Amniotic stem cell (primary cell): ENCODE measurements at places on chromosomes 11 and 22.

DNA sequence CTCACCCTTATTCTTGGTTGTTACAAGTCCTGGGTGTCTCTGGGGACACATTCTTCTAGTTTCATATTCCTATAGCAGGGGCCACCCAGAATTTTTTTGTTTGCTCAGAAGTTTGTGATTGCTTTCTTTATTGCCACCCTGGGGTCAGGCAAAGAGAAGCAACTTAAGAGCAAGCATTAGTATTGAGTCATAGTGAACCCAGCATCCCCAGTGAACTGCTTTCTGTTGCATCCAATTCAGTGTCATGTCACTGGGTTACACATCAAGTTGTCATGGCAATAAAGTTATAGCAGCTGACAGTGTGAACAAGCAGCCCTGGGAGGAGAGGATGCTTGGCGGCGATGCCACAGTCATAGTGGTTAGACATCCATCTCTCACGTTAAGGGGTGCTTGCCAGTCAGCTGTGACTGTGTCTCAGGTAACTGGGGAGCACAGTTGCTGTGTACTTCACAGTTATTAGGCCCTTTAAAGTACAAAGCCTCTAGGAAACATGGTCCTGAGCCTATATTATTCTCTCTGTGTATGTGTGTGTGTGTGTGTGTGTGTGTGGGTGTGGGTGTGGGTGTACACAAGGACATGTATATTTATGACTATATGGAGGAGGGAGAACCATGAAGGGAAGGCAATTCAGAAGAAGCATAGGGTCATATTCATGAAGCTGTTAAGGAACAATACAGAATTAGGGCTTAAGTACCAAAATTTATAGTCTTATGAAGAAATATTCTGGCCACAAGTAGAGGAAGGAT lies 52.5 kb downstream of the TRIM44 start:
- no peak for DNase-seq

GRCh38 chr11:110921742-110922521 lies 209.7 kb upstream of the ARHGAP20 start:
- no peak for DNase-seq

DNA sequence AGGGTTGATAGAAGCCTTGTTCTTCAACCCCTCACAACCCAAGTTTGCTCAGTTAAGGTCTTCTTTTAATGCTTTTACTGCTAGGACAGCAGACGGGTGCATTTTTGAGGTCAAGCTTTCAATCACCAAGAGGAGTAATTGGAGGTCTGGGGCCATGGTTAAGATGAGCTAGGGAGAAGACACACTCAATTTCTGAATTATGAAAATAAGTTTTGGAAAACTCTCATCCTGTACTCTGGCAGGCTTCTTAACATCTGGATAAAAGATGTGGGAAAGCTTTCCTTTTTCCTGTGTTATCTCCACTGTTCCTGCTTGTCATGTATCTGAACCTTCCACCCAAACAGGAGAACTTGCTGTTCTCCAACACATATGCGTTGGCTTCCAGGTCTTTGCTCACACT lies 9.7 kb downstream of the ABTB2 start:
- no peak for DNase-seq

DNA sequence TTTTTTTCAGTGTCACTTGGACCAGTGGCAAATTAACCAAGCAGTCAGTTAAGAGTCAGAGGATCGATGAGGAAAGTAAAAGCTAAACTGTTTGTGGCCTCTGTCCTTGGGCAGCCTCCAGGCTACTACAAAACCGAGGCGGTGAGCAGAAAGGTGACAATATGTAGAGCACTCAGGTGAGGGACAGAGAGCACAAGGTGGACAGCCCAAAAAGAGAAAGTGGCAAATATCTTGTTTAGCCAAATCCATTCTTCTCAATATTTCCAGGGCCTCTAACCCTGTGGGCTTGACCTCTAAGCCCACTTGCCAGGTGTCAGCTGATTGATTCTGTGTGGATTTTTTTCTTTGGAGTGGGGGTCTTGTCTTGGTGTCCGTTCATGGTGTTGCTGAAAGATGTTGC lies 4202.2 kb upstream of the OR11H1 start:
- no peak for DNase-seq

- no peak for DNase-seq
These were observed 520.7 kb upstream of the B3GAT1 start for GRCh38 chr11:134932761-134933160.

- DNase-seq: no peak
These were observed 70.7 kb downstream of the ARFGAP2 start for GRCh38 chr11:47105974-47106373.

GRCh38 chr11:124961972-124962609 lies 8.1 kb downstream of the CCDC15 start:
- peak; percentile 54 for DNase-seq

DNA sequence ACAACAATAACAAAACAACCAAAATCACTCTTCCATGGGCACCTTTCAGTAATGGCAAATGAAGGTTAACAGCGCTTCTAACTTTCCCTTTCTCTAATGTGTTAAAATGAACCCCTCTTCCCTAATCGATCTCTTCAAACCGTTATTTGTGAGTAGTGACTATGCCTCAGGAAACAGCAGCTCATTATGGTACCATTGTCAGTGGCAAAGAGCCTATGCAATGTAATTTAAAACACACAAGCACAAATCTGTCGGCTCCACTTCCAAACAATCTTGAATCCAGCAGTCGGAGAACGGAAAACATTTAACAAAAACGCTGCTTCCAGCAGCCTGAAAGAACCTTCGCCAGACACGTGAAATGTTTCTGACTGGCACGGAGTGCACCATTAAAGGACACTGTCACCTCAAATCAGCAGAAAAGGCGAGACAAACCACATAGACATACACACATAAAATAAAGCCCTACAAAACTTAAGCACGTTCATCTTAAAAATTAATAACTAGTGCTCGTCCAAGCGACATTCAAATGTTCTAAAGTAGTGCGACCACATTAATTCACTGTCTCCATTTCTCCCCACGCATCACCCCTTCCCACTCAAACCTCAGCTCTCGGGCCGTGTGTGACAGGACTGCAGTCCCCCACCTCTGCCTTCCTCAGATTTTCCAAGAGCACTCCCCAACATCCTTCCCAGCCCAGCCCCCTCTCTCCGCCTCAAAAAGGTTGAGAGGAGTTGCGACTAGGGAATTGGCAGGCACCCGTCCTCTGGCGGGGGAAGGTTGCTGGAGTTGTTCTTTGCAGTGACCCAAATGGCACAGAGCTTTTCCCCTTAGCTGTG lies 748 bp downstream of the RAB30 start:
- peak; percentile 21 for DNase-seq

DNA sequence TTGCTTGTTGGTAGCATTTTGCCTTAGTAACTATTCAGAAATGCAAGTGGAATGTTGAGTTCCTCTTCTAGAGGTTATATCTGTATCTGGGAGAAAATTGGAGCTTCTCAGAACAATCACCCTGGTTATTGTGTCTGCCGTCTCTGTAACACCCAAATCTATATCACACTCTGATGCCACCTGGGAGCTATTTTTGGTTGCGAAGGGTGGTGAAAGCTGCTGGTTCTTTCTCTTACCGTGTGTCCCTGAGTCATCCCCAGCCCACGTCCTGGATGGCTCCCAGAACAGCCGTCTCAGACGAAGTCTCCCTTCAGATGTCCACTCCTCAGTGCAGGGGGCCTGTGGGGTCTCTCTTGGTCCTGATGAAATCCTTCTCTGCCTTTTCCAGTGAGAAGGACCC lies 83.5 kb downstream of the C22orf31 start:
- DNase-seq: no peak

DNA sequence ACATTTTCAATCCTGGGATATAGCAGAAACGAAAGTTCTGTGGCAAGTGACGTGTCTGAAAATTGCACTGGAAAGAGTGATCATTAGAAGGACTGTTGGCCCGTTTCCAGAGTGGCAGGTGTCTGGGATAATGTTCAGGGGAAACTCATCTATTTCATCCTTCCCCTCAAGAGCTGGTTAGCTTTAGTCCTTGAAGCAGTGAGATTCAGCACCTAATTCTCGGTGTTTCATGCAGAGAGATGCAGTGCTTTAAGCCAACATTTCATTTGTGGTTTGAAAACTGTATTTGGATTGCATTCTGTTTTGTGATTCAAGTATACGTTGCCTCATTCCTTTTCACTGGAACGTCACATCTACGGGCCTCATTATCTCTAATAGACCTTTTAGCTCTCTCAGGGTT lies 205.0 kb upstream of the RAG2 start:
- DNase-seq: no peak

DNA sequence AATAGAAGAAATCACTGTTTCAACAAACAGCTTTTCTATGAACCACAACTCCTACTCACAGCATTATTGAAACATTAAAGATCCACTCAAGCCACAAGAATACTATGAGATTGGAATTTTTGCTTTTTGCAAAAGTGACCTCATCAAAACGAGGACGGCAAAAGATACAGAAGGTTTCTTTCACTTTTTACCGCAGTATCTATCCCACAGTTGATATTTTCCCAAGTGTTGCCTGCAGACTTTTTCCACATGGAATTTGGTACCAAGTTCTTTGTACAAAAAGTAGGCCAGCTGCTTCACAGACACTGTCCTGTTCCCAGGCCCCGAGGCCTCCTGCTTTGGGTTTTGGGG lies 204.0 kb downstream of the TBC1D22A start:
- no peak for DNase-seq

- DNase-seq: no peak
These were observed 1.6 kb upstream of the ZNF280A start for GRCh38 chr22:22521631-22522030.

GRCh38 chr11:73267906-73268540 lies 4.1 kb upstream of the P2RY6 start:
- no peak for DNase-seq

GRCh38 chr11:783581-784015 lies 6.3 kb downstream of the CEND1 start:
- DNase-seq: peak; percentile 91

DNA sequence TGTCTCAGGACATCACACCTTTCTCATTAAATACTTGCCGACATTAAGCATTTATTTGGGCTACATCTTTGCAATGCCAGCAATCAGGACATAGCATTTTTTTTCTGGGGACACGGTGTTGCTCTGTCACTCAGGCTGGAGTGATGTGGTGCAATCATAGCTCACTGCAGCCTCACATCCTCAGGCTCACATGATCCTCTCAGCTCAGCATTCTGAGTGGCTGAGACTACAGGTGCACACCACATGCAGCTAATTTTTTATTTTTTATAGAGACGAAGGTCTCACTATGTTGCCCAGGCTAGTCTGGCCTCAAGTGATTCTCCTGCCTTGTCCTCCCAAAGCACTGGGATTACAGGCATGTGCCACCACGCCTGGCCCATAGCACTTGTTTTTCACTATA lies 21.6 kb downstream of the OR9G1 start:
- DNase-seq: no peak

GRCh38 chr11:9250139-9250582 lies 15.0 kb downstream of the DENND5A start:
- DNase-seq: no peak

DNA sequence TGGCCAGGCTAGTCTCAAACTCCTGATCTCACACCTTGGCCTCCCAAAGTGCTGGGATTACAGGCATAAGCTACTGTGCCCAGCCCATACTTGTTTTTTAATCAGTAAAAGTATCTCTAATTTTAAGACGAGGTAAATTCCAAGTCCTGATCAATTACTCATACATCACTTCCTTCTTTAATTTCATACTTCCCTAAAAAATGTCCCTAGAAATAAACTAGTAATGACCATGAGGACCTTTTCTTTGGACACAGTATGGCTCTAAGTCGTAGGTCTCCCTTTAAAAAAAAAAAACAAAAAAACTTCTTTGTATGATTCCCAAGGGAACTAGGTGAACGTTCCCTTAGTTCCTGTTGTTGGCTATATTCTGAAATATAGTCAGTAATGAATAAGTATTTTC lies 29.8 kb downstream of the NUP98 start:
- no peak for DNase-seq

- no peak for DNase-seq
These were observed 18.6 kb upstream of the NAP1L4 start for GRCh38 chr11:3010521-3011275.

- no peak for DNase-seq
These were observed 870.2 kb downstream of the BRD1 start for GRCh38 chr22:48957311-48957986.

GRCh38 chr11:8593455-8593854 lies 573 bp downstream of the STK33 start:
- no peak for DNase-seq

GRCh38 chr11:2791521-2792380 lies 92.0 kb upstream of the KCNQ1OT1 start:
- no peak for DNase-seq

GRCh38 chr11:103651341-103651998 lies 385.0 kb upstream of the DDI1 start:
- no peak for DNase-seq

- DNase-seq: no peak
These were observed 12.7 kb upstream of the C11orf91 start for GRCh38 chr11:33713151-33713855.

- no peak for DNase-seq
These were observed 13.2 kb downstream of the MYH9 start for GRCh38 chr22:36374603-36375024.

GRCh38 chr11:122202951-122203456 lies 87.0 kb upstream of the BLID start:
- DNase-seq: no peak

GRCh38 chr11:27524155-27524554 lies 17.6 kb upstream of the LIN7C start:
- DNase-seq: no peak

GRCh38 chr22:31943206-31943977 lies 943 bp upstream of the YWHAH start:
- no peak for DNase-seq

GRCh38 chr11:68843052-68843561 lies 1.4 kb upstream of the CPT1A start:
- no peak for DNase-seq

- no peak for DNase-seq
These were observed 1.2 kb downstream of the RAG2 start for GRCh38 chr11:36596880-36597279.

DNA sequence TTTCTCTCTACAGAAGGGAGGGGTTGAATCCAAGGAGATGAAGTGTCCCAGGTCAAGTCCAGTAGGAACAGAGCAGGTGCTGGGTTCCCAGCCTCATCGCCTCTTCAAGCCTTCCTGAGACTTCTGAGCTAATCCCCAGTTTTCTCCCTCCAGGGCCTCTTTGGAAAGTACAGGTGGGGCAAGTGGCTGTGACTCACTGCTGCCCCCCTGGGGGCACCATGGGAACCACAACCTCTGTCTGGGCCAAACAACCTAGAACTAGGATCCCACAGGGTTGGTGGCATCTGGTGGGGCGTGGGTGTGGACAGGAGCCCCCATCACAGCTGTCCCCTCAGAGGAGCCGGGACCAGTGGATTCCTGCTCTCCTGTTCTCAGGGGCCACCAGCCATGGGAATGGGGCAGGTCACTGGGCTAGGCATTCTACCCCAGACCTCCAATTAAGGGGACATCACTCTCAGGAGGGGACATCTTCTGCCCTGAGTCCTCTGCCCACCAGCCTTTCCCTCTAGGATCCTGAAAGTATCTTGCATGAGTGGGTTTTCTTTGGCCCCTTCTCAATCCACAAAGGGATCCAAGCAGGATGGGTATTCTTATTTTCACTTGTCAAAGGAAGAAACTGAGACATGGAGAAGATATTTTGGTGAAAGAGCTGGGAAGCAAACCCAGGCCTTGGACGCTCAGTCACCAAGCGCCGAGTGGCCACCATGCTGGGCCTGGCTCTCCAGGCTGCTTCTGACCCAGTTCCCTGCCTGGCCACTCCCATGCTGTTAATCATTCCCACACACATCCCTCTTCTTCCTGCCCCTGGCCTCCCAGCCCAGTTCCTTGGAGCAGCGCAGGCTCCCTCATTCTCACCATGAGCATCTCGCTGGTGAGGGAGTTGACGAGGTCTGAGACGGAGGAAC lies 23.8 kb downstream of the LRRC10B start:
- DNase-seq: no peak
